ENCODE measurements at places on chromosomes 11 and 22. TPM values are rescaled to one million over a fixed set of nuclear protein-coding genes. Genes with fewer than 3 reads are reported as not detected.
A peak's percentile ranks its signal among the peaks of the same experiment; 100 is the strongest.

DNA sequence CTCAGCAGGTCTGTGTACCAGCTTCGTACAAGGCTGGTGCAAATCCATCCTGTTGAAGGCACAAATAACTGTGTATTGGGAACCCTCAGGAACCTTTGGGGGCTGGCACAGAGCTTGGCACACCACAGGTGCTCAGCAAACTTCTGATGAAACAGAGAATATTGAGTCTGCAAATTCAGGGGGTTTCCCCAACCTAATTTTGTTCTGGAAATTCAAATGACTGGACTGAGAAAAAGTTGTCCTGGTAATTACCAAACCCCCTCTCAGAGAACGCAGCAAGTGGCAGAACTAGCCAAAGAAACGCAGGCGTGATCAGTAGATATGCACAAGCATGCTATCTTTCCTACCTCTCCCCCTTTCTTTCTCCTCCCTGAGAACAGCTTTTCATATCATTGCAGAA lies 47.6 kb downstream of the LIF start:
- DNase-seq, result no peak

DNA sequence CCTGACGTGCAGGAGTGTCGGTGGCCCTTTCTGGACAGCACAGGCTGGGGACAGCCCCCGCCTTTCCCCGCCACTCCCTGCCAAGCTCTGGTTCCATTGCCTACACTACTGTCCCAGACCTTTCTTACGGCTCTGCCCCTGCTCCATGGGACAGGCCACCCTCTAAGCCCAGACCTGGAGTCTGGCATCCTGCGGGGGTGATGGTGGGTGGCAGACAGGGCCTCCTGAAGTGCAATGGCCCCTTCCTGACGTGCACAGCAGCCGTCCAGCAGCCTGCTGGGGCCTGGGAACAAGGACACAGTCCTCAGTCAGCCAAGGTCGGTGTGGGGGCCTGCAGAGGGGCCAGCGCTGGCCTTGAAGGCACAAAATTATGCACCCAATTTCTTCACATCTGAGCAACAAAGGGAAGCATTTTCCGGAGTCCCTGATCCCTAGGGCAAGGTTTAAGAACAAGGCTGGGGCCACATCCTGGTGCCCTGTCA lies 79.7 kb upstream of the KCNQ1OT1 start:
- DNase-seq, result no peak

GRCh38 chr11:11567936-11568650 lies 53.7 kb downstream of the GALNT18 start:
- DNase-seq, result no peak

DNA sequence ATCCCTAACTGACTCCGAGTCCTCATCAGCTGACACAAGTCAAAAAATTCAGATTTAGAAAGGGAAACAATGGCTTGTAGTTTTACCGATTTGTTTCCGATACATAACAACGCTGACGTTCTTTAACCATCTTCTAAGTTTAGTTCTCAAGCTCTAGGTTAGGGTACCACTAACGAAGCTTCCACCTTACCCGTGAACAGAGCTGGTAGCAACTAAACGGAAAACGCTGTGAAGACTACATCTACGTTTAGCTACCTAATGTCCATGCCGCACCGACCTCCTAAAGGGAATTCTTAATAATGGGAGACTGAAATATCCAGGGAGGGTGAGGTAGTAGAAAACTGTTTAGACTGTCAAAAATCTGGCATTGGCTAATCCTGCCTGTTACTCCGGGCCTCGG lies 1.0 kb downstream of the NUP98 start:
- DNase-seq, result no peak

- peak; percentile 38 for DNase-seq
These were observed 13.8 kb downstream of the JAML start for GRCh38 chr11:118211006-118211405.

DNA sequence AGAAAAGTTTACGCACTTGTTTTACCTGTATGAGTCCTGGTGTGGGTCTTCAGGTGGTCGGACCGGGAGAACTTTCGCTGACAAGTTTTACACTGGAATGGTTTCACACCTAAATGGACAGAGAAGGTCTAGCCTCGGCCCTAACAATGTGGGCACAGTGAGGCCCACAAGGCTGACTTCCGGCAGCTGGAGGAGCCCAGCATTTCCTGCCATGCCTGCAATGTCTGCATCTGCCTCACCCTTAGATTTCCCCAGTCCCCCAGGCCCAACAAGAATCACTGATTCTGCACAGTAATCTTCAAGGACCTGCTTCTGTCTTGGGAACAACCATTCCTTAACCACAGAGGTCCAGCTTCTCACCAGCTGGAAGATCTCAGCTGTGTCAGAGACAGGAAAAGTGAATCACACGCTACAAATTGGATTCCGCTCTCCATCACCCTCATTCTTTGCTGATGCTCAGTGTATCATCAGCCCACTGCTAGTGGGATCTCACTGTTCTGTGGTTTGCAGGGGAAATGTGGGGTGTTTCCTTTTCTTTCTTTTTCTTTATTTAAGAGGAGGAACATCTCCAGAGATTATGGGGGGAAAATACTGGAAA lies 43.3 kb downstream of the WT1 start:
- DNase-seq, result no peak

Gene LRP5
- total RNA-seq, result 41.9 TPM

Measured in WTC11 (cell line).